ENCODE measurements at places on chromosomes 7 and 10.
A peak's percentile ranks its signal among the peaks of the same experiment; 100 is the strongest.

- DNase-seq, result peak; percentile 58
These were observed 5.7 kb downstream of the UPK3B start for GRCh38 chr7:76515999-76516443.

GRCh38 chr10:62959553-62959952, 143.4 kb upstream of the EGR2 start:
- no peak for DNase-seq

GRCh38 chr7:159155410-159155809, 10.7 kb upstream of the VIPR2 start:
- no peak for DNase-seq

- no peak for DNase-seq
These were observed 190.7 kb downstream of the WDR11 start for GRCh38 chr10:121041906-121042305.

- no peak for DNase-seq
These were observed 534.3 kb downstream of the PTPRN2 start for GRCh38 chr7:158053183-158053915.

DNA sequence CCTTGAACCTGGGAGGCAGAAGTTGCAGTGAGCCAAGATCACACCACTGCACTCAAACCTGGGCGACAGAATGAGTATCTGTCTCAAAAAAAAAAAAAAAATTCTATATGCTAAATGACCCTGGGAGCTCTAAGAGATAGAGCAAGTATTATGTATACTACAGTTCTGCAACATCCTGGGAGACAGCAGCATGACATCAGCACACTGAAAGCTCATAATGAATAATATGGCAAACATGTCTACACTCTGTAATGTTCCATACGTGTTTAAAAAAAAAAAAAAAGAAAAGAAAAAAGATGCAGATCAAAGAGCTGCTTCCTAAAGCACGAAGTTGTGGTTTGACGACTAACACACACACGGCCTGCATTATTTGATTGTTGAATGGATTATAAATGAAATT, 72.5 kb downstream of the CUL2 start:
- DNase-seq, result peak; percentile 47

DNA sequence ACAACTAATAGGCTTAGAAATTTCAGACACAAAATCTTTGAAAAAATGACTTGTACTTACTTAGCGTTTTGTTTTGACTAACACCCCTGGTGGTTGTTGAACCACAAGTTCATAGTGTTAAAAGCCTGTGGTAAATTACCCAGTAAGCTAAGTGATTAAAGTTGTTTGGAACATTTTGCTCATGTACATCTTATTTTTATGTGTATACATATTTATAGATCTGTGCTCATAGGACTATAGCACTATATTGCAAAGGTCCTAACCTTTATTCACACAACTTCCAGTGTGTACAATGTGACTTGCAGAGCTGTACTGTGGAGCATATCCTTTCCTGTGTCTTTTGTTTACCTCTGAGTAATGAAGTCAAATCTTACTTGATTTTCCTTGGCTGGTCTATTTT, 79.6 kb downstream of the BMPR1A start:
- peak; percentile 47 for DNase-seq

GRCh38 chr7:6175645-6176044, 96.8 kb downstream of the CYTH3 start:
- DNase-seq, result no peak

GRCh38 chr7:16637379-16637778, 8.2 kb downstream of the ANKMY2 start:
- no peak for DNase-seq

- DNase-seq, result no peak
These were observed 504 bp upstream of the TRRAP start for GRCh38 chr7:98877692-98878364.

DNA sequence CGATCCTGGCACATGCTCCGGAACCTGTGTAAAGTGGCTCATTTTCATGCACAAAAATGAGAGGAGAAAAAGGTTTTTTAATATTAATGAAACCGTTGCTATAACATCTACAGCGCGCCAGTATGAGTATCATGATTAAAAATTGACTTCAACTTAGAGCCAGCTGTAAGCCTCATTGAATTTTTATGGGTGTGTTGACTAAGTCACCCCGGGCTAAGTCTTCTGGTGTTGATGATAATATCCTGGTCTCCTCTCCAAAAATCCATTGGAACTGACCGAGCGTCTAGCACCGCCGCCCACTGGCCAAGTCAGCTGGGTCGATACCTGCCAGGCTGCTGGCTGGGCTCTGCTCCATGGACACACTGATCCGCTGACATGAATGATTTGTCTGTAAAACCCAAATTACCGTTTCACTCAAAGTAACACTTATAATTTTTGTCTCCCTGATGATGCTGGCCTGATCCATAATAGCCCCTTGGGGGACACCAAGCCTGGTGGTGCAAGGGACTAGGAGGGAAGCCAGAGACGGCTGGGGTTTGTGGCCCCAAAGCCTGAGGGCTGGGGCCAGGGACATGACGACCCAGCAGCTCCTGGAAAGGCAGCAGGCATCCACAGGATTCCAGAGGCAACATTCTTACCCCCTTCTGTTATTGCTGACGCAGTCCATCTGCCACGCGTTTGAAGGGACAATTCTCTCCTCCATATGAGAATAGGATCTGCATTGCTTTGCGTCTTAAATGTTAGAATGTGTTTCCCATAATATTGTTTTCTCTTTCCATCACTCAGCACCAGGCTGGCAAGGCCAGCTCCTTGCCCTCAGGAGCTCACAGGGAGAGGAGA, 131.0 kb upstream of the PPP2R2D start:
- no peak for DNase-seq

DNA sequence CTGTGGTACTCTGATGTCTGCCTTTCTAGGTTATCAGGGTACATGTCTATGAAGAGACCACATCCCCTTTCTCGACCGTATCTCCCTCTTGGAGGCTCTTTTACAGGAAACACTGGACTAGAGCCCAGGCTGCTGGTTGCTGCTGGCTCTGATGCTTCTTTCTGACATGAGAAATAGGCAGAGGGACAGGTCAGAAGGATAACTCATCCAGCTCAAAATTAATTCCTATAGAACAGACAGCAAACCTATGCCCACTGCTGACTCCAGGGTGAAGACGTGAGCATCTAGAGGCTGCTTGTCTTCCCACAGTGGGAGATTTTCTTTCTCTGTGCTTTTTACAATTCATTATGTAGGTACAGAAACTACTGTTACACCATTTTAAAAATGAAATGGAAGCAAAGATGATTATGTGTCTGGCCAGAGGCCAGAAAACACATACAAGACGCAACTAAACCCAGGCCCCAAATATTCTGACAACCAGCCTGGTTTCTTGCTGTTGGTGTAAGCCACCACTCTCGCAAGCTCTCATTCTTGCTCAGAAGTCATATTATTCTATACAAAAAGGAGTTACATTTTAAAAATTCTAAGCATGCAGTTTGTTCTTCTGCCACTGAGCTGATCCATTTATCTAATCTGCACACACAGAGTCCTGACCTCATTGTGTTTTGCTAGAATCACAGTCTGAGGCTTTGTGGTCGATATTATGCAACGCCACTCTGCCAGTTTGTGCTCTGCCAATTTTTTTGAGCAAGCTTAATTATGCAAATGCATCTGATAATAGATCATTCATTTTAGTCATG, 424.3 kb downstream of the KIF20B start:
- no peak for DNase-seq

GRCh38 chr7:94128072-94128471, 123.9 kb upstream of the BET1 start:
- no peak for DNase-seq

DNA sequence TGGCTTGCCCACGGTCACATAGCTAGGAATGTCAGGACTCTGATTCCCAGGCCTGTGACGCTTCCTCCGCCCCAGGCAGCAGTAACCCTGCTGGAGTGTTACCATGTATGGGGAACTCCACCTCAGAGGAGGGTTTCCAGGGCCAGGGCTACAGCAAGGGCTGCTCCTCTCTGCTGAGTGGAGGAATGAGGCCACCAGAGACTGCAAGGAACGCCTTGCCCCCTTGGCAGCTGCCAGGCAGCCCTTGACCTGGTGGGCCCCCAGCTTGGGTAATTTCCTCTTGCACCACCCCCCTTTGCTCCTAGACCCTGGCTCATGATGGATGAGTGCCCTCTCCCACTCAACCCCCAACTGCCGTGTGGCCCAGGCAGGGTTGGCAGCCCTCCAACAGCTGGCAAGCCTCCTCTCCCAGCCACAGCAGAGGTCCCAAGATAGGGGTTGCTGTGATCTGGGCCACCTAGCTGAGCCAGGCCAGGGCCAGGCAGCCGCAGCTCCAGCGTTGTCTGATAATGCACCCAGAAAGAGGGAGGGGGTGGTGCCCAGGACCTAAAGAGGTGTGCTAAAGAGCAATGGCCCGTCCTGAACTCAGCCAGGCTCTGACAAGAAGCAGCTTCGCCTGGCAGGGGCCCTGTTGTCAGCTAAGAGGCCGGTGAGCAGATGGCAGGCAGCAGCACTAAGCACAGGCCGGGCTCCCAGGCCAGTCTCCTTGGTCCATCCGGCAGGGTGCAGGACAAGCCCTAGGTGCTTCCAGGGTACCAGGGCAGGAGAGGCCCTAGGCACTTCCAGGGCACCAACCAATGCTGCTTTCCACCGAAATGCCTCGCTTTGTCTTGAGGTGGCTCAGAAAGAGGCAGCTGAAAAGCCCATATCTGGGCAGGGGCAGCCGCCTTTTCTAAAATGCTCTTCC, 35.4 kb downstream of the DRGX start:
- no peak for DNase-seq

DNA sequence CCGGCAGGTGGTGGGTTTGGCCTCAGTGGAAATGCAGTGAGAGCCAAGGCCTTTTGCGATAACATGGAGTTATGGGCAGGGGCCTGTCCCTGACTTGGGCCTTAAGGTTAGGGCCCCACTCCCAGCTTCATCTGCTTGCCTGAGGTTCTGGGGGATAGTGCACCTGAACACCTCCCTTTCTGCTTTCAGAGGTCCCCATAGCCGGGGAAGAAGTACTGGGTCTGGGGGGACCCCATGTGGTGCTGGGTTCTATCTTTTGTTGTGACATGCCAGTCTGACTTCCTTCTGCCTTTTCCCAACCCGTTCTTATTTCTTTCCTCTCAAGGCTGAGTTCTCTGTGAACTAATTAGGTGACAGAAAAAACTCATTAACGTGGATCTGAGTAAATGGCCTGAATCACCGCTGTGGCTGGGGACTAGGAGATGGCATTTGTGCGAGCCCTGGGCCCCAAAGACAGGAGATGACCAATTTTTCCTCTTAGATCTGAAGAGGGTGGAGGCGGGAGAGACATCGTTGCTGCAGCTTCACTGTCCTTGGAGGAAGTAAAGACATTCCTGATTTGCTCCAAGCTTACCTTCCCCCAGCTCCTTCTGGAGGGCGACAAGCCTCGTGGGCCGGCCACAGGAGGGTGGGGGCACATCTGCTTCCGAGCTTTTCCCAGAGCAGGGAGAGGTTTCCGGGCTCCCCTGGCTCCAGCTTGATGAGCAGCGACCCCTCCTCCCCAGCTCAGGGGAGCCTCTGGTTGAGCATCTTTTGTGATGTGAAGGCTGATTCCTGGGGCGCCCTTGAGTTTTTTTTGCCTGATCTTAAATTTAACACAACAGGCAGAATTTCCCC, 2.0 kb downstream of the AGAP3 start:
- DNase-seq, result no peak

- no peak for DNase-seq
These were observed 2.1 kb upstream of the CREM start for GRCh38 chr10:35124540-35124939.

Data from activated CD4-positive, alpha-beta T cell treated with anti-CD3 and anti-CD28 coated beads, Interleukin-2, Interleukin-6, amounts not matched to agents 100 ng/mL and 50 ng/mL, durations not matched to agents 16 hours and 8 hours (primary cell).